Activated naive CD4-positive, alpha-beta T cell treated with Interleukin-2 at 50 U/mL for 16 hours (primary cell): ENCODE measurements at places on chromosomes 7 and 10.
A peak's percentile ranks its signal among the peaks of the same experiment; 100 is the strongest.

GRCh38 chr7:14859267-14859666 is 43.3 kb downstream of the DGKB start:
- DNase-seq, result no peak

DNA sequence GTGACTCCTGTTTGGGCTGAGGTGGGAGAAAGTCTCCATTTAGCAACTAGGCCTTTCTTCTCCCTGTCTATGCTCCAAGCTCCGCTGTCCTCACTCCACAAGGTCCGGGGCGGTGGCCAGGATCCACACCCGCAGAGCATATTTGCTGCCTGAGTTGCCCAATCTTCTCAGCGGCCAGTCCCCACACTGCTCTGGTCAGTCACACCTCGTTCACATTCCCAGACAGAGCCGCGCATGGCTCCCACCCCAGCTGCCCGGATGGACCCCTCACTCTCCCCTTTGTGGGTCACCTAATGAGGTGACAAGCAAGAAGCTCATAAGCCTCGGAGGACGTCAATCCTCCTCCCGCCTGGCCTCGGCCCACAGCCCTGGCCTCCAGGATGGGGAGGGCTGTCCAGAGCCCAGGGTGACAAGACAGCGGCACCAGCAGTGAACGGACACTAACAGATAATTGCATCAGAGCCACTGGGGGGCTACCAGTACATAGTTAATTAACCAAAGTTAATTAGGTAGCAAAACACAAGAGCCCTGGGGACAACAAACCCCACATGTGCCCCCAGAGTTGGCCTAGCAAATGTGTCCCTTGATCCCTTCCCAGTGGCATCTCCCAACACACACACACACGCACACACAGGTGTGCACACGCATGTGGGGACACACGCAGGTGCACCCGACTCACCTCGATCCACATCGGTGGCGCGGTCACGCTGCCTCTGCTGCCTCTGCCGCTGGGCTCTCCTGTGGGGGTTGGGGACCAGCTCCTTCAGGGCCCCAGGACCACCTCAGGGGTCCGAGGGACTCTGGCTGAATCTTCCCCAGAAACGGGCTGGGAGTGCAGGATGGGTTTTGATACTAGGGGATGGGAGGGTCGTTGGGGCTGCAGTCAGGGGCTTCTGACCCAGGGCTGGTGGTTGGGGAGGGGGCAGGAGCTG is 11.8 kb downstream of the EPHA1 start:
- DNase-seq, result no peak

- no peak for DNase-seq
These were observed 8.9 kb downstream of the EEPD1 start for GRCh38 chr7:36161996-36162395.

- peak; percentile 9 for DNase-seq
These were observed 17.1 kb downstream of the ARHGAP21 start for GRCh38 chr10:24706479-24707118.

DNA sequence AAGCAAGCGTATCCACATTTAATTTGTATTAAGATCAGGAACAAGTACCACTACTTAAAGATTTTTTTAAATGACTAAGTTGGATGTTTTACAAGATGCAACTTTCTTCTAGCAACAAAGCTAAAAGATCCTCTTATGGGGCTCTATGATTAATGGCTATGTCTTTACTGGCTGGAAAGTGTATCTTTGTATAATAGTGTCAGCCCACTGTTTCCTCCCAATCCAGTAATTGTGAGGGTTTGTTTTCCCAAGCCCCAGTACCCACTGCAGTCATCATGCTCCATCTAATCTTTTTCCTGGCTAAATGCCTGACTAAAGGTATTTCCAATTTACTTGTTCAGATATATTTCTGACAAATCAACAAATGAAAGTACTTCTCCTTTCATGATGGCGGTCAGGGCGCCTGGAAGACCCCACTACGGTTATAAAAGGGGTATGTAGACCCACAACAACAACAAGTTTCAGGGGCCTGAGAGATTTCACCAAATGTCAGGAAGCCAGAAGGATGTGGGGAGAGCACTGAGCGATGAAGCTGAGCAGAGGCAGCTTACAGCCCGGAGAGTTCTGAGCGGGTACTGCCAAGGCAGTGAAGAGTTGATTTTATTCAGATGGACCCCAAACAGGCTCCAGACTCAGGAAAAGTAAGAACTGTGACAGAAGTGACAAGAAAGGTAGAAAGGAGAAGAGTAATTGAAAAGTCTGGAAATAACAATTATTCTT is 222.6 kb upstream of the KLF14 start:
- no peak for DNase-seq

- no peak for DNase-seq
These were observed 183.2 kb downstream of the ADK start for GRCh38 chr10:74334221-74334620.

DNA sequence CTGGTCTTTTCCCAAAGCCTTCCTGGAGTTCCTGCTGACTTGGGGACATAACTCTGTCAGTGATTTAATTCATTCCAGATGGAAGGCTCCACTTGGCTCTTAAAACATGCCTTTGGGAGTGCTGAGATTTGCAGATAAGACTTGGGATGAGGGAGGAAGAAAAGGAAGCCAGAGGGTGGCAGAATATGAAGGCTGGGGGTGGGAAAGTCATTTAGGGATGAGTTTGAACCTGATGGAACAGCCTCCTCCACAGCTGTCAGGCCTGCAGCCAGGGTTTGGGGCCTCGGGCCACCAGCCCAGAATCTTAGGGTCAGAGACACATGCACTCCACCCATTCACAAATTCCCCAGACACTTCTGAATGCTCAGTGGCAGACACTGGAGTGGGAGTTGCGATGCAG is 28.4 kb upstream of the EIF5AL1 start:
- no peak for DNase-seq

DNA sequence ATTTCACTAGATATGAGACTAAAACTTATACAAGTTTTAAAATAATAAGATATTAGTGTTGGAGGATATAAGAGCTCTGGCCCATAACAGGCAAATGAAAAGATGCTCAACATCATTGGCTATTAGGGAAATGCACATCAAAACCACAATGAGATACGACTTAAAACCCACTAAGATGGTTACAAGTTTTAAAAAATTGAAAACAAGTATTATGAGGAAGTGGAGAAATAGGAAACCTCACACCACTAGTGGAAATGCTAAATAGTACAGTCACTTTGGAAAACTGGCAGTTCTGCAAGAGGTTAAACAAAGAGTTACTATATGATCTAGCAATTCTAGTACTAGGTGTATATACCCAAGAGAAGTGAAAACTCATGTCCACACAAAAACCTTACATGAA is 17.2 kb downstream of the PANK1 start:
- DNase-seq, result no peak

DNA sequence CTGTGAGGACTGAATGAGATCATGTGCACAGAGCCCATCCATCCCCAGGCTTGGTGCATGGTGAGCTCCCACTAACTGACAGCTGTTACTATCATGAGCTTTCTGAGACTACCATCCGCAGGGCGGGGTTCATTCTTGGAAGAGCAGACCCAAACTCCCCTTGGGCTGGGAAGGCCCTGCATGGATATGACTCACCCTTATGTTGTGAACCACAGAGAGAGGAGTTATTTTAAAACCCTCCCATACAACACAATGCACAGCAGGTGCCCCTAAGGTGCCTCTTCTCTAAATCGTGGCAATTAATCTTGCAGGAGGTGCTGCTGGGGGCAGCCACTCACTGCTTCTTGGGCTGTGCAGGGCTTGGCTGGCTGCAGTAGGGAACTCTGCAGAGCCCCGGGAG is 219.1 kb downstream of the GFRA1 start:
- no peak for DNase-seq

DNA sequence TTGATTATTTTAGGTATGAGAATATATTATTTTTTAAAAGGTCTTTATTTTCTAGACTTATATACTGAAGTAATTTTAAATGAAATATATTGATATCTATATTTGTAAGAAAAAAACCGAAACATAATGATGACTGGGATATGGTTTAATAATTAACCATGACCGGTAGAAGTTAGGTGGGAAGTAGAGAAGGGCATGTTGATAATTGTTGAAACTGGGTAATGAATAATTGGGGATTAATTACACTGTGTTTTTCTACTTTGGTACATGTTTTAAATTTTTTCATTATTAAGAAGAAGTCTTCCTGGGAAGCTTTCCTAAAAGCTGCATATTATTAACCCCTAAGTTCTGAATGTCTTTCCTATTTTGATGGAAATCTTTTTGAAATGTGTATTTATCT is 16.3 kb downstream of the TSPAN12 start:
- DNase-seq, result no peak

DNA sequence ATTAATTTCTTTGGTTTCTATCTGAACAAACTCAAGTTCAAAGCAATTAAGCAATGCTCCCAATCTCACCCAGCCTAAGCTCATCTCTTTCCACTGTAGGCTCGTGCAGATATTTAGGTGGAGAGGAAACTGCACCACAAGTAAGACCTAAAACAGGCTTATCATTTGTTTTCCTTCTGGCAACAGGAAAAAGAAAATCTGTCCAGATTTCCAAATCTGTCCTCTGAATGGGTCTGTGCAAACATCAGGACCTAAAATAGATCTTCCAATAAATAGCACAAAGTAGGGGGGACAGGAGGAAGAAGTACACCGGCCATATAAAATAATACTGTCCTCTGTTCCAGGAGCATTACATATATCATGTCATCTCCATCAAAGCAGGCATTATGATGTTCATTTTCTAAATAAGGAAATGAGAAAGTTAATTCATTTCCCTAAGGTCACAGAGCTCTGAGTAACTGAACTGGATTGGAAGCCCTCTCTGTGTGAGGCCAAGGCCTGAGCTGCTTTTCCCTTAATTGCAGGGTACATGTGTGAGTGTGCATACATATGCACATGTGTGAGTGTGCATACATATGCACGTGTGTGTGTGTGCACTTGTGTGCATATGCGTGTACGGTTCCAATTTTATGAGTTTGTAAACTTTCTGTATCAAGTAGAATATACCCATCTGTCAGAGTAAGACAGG is 92.8 kb upstream of the PARD3 start:
- DNase-seq, result no peak

DNA sequence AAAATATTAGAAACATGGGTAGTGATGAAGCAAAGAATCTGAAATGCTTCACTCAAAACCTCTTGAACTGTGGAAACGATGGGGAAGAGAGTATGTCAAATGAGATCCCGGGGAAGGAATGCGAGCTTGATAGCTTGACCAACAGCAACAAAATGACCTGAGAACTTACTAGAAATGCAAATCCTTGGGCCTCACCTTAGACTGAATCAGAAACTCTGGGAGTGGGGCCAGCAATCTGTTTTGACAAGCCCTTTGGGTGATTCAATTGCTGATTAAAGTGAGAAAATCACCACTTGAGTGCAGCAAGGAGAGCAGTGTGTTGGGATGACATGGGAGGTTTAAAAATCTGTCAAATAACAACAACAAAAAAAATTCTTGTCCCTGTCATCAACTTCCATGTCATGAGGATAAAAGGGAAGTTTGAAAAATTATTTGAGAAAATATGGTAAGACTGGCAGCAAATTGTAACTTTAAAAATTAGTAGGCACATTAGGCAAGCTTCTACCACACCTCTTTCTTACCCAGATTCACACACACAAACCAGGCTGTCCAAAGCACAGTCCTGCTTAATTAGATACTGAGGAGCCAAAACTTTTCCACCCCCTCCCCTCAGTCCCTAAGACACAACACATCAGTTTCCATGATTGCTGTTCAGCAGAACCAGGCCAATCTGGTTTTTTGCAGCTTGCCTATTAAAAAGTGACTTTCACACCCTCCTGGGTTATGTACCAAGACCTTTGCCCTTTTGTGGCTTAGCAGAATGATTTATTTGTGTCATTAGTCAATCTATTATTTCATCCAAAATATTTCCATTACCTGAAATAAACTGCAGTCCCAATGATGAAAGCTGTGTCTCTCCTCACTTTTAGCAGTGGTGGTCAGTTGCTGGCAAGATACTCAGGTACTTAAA is 15.6 kb downstream of the CALCR start:
- DNase-seq, result no peak

DNA sequence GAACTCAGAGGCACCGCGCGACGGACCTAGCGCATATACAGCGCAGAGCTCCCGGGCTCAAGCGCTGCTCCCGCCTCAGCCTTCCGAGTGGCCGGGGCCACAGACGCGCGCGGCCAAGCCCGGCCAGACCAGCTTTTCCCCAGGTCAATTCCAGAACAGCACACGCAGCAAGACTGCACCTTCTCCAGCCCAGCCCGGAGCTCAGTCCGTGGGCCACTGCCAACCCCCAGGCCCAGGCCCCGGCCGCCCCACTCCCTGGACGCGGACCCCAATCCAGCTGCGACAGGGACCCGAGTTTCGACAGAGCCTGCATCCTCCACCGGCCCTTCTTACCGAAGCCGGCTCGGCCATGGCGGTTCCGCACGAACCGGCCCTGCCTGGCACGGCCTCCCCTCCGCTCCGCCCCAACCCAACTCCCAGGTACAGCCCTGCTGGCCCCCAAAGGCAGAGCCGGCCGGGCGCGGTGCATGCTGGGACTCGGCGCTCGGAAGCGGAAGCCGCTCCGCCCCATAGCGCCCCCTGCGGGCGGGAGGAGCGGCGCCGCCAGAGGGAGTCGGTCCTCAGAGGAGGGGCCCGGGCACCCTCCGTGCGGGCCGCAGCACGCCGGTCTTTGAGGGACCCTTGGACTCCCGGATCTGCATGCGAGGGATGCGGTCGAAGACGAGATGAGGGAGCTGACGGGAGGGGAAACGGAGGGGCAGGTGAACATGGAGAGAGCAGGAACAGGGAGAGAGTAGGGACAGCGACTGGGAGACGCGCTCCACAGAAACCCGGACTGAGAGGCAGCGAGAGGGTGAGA is at the start of gene ZNF425:
Gene ZNF425 (minus strand): TSS at position 462 of the 799 bp plus-strand sequence. CDS start 111 bp downstream, at position 351.
- peak; percentile 95 for DNase-seq

DNA sequence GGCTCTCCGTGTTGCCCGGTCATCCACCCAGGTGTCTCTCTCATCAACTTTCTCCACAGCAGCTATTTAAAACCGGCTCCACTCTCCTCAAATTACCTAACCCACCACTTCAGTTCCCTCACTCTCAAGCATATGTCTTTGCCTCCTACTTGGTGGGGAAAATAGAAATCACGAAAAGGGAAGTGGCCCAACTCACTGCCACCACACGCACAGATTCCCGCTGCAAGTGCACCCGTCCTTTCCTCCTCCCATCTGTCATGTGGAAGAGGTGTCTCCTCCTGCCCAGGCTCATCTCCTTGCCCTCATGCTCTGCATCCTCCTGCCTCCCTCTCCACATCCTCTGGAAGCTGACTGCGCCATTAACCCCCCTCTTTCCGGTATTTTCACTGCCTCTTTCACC is 80.8 kb upstream of the MKX start:
- no peak for DNase-seq

DNA sequence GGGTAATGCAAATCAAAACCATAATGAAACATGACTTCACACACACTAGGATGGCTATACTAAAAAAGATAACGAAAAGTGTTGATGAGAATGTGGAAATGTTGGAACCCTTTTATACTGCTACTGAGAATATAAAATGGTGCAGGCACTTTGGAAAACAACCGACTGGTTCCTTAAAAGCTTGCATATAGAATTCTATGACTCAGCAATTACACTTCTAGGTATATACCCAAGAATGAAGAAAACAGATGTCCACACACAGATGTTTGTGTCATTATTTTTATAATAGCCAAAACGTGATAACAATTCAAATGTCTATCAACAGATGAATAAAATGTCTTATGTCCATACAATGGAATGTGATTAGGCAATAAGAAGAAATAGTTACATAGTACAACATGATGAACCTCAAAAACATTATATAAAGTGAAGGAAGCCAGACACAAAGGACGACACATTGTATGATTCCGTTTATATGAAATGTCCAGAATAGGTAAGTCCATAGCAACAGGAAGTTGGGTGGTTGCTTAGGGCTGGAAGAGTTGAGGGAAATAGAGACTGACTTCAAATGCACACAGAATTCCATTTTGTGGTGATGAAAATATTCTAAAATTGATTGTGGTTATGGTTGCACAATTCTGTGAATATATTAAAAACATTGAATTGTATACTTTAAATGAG is 148.3 kb upstream of the PHYHIPL start:
- no peak for DNase-seq
